Stimulated activated CD8-positive, alpha-beta memory T cell treated with anti-CD3 and anti-CD28 coated beads, Interleukin-2, amount 100 ng/mL, for 1 hour (primary cell): ENCODE measurements at places on chromosomes 13 and 19.
A peak's percentile ranks its signal among the peaks of the same experiment; 100 is the strongest.

DNA sequence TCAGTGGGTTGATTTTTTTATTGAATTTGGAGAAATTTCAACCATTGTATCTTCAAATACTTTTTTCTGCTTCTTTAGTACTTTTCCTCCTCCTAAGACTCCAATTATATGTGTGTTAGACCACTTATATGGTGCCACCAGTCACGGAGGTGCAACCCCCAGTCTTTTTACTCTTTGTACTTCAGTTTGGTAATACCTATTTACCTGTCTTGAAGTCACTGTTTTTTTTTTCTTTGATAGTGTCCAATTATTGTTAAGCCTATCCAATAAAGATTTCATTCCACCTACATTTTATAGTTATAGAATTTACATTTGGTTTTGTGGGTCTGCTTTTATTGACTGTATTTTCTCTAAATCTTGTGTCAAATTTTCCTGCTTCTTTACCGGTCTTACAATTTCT is 14.9 kb downstream of the ZNF283 start:
- no peak for DNase-seq

GRCh38 chr19:6551607-6552450 is 21.0 kb downstream of the TNFSF9 start:
- DNase-seq: peak; percentile 20

DNA sequence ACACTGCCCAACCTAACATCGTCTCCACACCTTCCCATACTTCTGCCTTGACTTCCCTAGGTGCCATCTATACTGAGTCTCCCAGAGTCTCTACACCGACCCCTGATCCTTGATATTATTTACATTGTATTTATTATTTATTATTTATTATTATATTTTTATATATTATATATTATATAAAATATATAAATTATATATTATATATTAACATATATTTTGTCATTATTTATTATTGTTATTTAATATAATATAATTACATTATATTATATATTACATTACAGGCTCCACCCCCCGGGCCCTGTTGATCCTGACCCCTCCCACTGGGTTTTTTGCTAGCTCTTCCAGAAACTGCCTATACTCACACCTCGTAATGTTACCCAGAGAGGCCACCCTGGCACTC is 18.4 kb upstream of the TOMM40 start:
- DNase-seq: no peak

- DNase-seq: no peak
Observed at GRCh38 chr13:44072536-44072935, 192.8 kb downstream of the LACC1 start.

GRCh38 chr13:54733639-54734038 is 1705.0 kb downstream of the OLFM4 start:
- no peak for DNase-seq

GRCh38 chr19:55437410-55437809 is 5.7 kb downstream of the SHISA7 start:
- no peak for DNase-seq

DNA sequence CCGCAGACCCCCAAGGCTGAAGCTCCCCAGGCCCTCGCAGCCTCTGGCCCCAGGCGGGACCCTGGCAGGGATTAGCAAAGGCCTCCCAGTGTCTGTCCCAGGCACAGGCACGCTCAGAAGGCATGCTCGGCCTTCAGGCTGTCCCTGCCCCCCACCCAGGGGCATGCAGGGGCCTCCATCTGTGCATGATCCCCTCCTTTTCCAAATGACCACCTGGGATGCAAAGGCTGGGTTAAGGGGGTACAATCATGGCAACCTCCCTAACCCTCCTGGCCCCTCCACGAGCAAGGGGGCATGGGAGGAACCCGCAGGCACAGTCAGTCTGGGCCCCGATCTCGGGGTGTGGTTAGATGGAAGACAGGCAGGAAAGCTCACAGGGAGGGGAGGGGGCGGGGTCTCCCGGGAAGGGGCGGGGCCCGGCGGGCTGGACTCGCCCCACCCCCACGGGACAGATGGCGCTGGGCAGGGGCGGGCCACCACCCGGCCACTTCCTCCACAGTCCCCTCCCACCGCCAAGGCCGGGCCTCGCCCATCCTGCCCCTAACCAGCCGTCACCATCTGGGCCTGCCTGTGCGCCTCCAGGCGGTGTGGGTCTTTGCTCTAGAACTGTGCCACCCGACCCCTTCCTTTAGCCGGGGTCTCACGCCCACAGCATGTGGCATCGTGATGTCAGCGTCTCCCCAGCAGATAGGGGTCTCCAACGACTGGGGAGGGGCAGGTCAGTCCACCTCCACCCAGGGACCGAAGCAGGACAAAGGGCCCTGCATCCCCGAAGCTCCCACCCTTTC is 7.0 kb upstream of the REXO1 start:
- DNase-seq: peak; percentile 54

GRCh38 chr13:51027644-51028043 is 83.4 kb downstream of the C13orf42 start:
- DNase-seq: no peak

- DNase-seq: no peak
Observed at GRCh38 chr13:45356966-45357672, 16.1 kb upstream of the TPT1 start.

DNA sequence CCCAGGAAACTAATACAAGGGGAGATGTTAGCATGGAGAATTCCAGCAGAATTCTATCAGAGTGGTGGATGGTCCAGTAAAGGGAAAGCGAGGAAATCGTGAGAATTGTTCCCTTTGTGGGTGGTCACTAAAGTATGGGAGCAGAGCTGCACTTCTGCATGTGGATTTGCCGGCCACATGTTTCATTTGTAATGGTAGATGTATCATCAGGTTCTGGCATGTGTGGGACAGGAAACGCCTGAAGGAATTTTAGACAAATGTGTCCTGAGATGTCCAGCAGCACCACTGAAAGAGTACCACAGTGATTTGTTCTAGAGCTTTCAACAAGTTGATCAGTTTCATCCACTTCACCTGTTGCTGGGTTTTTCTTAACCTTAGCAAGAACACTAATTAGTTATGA is 308.4 kb downstream of the SHISA2 start:
- no peak for DNase-seq

DNA sequence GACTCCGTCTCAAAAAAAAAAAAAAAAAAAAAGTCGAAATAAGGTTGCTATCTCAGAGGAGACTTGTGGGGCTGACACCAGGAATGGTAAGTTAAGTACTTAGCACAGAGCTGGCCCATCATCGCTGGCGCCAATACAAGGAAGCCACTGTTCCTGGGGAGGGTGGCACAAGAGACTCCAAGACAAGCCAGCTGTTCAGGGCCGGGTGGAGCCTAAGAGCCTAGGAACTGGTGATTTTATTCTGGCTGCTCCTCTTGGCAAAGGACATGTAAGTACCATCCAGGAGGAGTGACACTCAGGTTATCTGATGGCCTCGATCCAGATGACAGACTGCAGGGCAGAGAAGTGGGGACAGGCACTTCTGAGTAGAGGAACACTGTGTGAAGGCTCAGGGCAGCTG is 3.8 kb downstream of the ELOF1 start:
- no peak for DNase-seq
